ENCODE measurements at places on chromosomes 13 and 19.

DNA sequence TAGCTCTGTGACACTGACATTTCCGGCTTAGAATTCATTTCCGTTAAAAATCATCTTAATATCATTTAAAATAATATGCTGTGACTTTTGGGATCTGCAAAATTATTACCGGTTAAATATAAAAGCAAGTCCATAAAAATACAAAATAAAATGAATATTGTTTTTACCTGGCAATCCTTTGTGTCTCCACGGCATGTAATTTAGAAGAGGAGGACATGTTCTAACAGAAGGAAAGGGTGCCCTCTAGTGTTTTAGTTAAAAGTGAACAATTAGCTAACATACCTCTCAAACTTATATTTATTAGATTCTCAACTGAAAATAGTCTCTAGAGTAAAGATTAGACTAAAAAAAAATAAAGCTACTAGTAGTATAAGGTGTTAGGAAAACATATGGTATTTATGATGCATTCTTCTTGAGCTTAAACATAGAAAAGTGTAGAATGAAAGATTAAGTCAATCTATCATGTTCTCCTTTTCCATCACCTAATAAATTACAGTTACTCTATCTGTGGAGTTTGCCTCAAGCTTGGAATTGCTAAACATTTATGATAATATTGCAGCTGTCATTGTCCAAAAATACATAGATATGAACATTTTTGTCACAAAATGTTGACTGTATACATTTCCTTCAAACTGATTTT is 676.7 kb upstream of the SPRY2 start:
- DNase-seq = peak; percentile 71

GRCh38 chr19:17677002-17677401 is 11.2 kb downstream of the UNC13A start:
- no peak for DNase-seq

DNA sequence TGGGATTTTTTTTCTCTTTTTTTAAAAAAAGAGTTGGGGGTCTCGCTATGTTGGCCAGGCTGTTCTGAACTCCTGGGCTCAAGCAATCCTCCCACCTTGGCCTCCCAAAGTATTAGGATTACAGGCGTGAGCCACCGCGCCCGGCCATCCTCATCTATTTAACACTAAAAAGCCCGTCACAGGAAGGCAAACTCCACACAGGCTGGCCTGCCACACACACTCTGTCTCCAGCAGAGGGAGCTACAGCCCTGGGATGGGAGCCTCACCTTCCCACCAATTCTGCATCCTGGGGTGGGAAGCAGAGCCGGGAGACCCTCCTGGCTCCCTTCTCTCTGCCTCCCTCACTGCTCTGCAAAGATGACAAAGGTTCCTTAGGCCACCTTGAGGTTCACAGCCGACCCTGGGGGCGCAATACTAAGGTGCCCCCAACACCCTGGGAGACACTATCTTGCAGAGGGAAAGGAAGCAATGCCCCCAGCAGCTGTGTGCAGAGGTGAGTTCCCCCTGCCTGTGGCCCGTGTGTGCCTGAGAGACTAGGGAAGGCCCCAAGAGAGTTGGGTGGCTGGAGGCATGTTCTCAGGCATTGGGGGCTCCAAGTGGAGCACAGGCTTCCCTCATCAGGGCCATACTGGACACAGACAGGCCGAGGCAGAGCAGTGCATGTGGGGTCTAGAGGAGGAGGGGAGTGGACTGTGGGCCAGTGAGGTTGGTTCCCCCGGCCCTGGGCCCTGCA is 27.4 kb upstream of the TIMM44 start:
- DNase-seq = peak; percentile 16

- no peak for DNase-seq
These were observed 20.6 kb downstream of the LRRC4B start for GRCh38 chr19:50547385-50548190.

DNA sequence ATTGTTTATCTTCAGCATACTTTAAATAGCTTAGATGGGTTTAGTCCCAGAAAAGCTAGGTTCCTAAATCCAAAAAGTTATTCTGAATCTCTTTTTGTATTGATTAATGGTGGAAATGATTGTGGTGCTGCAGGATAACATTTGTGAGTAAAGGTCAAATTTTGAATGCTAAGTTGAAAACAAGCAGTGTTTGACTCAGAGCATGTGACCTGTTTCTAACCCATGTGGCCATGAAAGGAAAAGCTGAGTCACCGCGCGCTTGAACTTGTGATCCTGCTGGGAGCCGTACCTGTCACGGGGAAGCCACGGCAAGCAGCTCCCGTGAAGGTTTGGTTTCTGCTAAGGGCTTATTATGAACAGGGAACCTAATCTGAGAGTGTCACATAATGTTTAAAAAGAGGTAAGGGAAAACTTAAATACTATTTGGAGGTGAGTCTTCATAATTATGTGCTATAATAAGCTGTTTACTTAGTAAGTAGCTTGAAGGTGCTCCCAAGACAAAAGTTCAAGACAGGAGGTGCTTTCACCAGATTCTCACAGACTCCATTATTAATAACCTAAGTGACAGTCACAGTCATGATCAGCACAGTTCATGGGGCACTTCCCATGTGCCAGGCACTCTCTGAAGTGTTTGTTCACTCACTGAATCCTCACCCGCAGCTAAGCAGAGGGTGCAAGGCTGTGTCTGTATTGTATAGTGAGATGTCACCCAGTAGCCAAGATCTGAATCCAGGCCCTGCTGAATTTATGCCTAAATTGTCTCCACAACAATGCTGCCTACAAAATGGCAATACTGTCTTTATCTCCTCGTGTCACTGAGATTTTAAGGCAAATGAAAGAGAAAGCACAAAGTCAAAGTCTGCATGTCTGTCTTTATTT is 286.5 kb downstream of the MYO16 start:
- peak; percentile 98 for DNase-seq

- DNase-seq = no peak
These were observed at the start of gene VSIG10L for GRCh38 chr19:51341976-51342580. VSIG10L (minus strand) TSS chr19:51342139; CDS start chr19:51342124, 15 bp downstream.

GRCh38 chr19:30668521-30669155 is 296.5 kb downstream of the ZNF536 start:
- DNase-seq = no peak

- no peak for DNase-seq
These were observed 13.9 kb upstream of the OVOL3 start for GRCh38 chr19:36097036-36097435.

- DNase-seq = peak; percentile 90
These were observed 5.9 kb downstream of the STARD13 start for GRCh38 chr13:33279414-33280278.

DNA sequence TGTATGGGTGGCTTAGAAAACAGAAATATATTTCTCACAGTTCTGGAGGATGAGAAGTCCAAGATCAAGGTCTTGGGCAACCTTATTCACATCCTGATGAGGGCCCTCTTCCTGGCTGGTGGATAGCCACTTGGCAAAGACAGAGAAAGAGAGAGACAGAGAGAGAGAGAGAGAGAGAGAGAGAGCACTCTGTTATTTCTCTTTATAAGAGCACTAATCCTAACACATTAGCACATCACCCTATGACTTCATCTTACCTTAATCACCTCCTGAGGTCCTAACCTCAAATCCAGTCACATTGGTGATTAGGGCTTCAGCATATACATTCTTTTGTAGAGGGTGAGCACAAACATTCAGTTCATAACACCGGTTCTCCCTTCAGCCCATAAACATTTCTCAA is 430.3 kb downstream of the EFNB2 start:
- DNase-seq = peak; percentile 11

DNA sequence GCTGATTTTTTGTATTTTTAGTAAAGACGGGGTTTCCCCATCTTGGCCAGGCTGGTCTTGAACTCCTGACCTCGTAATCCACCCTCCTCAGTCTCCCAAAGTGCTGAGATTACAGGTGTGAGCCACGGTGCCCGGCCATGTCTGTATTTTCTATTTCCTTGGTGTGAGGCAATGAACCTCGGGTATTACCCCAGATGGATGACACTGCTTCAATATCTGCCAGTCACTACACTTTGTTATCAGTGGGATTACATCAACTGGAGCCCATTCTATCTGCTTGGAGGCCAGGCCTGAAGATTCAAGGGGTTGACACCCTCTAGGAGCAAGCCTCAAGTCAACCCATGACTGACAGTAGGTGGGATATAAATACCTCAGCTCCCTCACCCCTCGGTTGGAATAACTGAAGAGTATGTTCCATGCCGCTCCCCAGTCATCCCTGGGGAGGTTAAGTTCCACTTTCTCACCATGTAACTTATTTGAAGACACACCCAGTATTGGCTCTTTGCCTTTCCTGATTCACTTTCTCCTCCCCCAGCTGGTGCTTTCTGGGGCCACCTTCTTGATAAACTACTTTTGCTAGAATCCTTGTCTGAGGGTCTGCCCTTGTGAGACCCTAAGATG is 992 bp upstream of the ADGRE1 start:
- no peak for DNase-seq

DNA sequence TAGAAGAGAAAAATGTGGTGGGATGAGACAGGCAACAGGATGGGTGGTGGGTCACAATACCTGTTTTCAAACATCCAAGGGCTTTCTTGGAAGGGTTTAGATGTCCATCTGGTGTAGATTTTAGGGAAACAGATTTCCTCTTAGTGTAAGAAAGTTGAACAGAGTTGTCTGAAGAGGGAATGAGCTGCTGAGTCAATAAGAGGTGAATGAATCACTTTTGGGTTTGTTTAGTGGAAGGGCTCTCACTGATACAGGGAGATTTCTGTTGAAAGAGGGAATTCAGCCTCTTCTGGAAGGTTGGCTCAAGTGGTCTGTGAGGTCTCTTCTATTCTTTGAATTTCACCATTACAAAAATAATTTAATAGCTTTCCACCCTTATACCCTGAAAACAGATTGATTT is 54.6 kb downstream of the LACC1 start:
- peak; percentile 2 for DNase-seq

GRCh38 chr19:13255041-13255718 is 105.0 kb downstream of the IER2 start:
- DNase-seq = no peak

GRCh38 chr19:52007451-52007805 is 583 bp downstream of the ZNF615 start:
- peak; percentile 1 for DNase-seq

DNA sequence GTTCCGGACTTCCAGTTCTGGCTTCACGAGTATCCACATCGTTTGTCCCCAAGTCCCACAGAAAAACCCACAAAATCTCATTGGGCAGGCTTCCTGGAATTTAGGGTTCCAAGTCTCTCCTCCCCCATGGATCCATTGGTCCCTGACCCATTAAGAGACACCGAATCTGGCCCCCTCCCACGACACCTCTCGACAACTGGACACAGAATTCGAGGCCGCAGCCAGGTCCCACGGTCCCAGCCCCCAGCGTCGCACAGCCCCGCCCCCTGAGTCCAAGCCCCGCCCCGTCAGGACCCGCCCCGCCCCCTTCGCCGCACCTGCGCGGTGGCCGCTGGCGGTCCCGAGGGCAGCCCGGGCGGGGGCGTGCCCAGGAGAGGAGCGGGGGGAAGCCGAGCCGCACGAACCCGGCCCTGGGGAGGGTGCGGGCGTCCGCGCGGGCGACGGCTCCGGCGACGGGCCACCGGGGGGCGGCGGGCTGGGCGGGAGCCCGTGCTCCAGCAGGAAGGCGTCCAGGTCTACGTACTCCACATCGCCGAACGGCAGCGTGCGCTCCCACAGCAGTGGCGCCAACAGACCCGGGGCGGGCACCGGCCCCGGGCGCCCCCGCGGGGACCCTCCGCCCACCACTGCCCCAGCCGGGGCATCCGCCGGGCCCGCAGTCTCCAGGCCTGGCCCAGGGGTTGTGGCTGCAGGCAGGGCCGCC is 1.8 kb downstream of the DBP start:
- no peak for DNase-seq

DNA sequence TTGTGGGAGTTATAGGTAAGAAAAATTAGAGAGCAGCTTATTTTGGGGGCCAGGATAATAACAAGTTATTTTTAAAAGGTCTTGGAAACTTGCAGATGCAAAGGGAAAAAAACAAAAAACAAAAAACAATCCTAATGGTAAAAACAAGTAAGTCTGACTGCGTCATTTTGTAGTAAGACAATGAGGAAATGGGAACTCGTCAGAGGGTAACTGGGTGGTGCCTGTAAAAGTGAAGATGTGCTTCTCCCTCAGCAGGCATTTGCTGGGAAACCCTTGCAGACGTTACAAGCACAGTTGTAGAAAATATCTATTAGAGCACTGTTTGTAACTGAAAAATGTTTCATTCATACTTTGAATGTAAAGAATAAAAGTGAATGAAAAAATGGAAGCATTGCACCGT is 2.2 kb upstream of the TNFSF13B start:
- DNase-seq = no peak

DNA sequence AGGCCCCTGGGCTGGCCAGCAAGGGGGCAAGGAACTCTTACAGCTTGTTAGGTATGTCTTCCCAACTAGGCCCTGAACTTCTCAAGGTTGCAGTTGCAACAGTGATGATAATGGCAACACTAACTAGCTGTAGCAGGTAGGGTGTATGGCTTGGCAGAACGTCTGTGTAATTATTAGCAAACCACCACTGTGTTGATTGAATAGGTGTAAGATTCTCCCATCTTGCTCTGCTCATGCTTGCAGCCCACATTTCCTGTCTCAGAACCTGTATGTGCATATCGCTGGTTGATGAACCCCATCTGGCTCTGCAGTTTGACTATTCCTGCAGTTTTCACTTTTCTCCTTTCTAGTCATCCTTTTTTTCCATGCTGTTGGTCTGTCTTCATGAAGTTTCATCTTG is 178.8 kb downstream of the KATNAL1 start:
- DNase-seq = no peak

GRCh38 chr19:45814166-45814780 is 835 bp downstream of the RSPH6A start:
- no peak for DNase-seq
